Neural progenitor cell (in vitro differentiated cells): ENCODE measurements at places on chromosomes 1 and 21.

- no peak for DNase-seq
Observed at GRCh38 chr21:33314111-33314510, 10.7 kb upstream of the IFNAR1 start.

- no peak for DNase-seq
Observed at GRCh38 chr1:96090134-96090533, 631.5 kb upstream of the PTBP2 start.

DNA sequence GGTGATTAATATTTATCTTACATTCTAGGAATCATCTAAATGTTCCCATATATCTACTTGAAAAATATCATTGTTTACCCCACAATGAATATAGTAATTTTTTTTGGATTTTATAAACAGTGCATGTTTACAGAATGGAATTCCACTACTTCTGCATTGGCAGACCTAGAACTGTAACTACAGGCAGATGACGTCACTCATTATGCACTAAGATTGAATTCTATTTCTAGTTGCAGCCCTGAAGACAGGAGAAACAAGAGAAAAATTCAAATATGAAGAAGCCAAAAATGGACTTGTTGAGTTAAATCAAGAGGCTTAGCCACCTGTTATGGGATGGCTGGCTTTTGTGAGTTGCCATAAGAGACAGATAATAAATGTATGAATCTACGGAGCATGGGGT, 364.7 kb downstream of the PCP4 start:
- no peak for DNase-seq

DNA sequence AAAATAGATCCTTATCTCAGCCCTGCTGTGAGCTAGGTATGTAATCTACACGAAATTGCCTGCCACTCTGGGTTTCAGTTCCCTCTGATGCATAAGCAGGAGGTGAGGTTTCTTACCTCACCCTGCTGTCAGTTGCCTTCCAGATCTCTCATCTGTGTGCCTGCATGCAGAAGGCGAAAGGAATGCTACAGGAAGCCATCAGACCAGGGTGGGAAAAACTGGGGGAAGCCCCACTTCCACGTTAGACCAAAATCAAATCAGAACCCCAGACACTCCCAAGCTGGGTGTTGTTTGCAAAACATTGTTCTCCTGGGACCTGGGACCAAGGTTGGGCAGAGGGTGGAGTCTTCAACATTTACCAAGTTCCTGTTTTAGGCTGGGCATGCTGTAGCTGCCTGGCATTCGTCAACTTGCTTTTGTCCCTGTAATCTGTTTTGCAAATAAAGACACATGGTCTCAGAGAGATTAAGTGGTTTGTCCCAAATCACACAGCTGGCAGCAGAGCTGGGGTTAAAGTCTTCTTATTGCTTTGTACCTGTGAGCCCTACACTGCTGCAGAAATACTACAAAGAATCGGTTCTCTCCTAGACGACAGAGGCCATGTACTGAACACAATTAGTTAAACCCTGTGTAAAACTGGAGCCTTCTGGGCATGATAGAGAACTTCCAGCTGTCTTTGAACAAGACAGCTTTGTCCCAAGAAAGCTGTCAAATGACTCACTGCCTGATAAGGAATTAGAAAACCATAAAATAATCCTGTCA, 389.7 kb upstream of the RUNX1 start:
- DNase-seq: no peak

DNA sequence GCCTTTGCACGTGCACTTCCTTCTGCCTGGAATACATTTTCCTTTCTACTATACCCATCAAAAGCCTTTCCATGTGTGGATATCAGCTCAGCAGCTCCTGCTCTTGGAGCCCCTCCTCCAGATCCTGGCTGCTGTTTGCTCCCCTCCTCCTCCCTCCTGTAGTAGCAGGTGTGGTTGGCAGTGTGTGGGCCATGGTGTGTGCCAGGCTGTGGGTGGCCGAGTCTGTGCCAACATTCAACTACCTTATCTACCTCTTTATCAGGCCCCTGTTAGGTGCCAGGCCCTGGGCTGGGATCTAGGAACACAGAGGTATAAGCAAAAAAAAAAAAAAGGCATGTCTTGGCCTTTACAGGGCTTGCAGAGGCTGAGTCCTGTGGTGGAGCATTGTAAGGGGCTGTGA, 180.6 kb upstream of the JUN start:
- DNase-seq: no peak

- no peak for DNase-seq
Observed at GRCh38 chr21:30251781-30252180, 31.0 kb downstream of the KRTAP24-1 start.

GRCh38 chr1:243343970-243344937, 88.4 kb downstream of the SDCCAG8 start:
- peak; percentile 74 for DNase-seq
